ENCODE measurements at places on chromosomes 5 and 9.

GRCh38 chr5:50744776-50745175 is 78.3 kb downstream of the PARP8 start:
- DNase-seq, result no peak

DNA sequence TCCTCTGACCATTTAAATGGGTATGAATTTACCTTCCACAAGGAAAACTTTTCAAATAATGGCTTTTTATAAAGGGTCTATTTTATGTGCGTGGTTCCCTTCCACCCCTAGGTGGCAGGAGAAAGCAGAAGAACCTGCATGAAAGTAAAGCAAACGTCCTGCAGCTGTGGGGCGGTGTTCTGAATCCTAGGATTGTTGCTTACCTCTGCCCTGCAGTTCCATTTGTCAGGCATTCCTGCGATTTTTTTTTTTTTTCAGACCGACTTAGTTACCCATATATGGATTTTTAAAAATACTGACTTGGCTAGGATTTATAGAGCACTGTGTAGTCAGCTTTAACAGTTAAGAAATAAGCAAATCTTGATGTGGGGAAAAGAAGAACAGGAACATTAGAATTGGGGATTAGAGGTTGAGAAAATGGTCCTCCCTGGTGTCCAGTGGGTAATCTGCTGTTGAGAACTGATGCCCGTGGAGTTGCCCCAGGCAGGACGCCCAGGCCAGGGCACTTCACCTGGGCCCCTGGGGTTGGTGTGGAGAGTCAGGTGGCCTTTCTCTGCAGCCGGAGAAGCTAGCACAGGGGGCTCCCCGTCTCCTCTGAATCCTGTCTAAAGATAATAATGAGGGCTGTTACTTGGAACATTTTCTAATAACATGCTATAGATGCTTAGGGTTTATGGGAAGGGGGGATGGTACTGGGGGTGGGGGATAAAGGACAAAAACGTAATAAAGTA is 30.4 kb upstream of the LTC4S start:
- no peak for DNase-seq

- DNase-seq, result no peak
These were observed 125.8 kb upstream of the SLIT3 start for GRCh38 chr5:169426784-169427183.

DNA sequence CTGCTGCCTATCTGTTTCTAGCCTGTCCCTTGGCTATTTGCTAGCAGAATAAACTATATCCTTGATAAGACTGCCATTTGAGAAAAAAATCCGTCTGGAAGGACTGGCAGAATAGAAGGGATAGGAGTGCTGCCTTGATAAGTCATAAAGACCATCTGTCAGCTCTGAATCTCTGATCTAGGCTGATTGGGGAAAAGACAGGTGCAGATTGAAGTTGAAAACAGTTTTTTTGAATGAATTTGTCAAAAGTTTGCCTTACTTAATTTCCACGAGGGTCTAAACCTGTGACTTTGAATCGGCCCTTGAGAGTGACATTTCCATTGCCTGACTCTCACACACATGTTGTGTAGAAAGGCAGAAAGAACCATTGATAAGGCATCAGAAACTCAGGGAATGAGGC is 218.6 kb downstream of the MAN2A1 start:
- no peak for DNase-seq

DNA sequence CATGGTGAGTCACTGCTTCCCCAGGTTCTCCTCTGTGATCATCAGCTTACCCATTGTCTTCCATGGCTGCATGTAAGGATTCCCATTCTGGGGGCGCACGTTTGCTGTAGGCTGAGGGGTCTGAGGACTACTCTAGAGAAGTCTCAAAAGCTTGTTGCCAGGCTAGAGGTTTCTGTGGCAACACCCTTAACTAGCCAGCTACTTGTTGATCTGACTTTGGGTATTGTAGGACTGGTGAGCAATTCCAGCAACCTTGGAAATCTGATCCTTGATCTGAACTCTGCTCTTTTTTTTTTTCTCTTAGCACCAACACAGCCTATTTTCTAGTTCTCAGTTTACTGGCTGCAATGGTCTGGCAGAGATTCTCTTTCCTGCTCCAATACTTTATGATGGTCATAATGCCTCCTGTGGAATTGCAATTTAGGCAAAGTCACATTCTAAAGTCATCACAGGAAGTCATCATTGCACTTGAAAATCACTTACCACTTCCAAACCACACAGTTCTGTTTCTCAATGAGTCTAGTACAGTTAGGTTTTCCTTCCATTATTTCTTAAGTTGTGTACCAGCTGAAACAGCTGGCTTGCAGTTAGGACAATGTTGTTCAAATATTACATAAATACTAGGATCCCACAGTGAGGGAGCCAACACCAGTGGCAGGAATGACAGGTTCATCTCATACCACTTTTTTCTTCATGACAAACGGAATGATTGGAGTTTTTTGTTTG is 110.3 kb downstream of the SLC12A2 start:
- DNase-seq, result no peak

- DNase-seq, result no peak
These were observed 23.8 kb upstream of the PHF19 start for GRCh38 chr9:120900824-120901223.

DNA sequence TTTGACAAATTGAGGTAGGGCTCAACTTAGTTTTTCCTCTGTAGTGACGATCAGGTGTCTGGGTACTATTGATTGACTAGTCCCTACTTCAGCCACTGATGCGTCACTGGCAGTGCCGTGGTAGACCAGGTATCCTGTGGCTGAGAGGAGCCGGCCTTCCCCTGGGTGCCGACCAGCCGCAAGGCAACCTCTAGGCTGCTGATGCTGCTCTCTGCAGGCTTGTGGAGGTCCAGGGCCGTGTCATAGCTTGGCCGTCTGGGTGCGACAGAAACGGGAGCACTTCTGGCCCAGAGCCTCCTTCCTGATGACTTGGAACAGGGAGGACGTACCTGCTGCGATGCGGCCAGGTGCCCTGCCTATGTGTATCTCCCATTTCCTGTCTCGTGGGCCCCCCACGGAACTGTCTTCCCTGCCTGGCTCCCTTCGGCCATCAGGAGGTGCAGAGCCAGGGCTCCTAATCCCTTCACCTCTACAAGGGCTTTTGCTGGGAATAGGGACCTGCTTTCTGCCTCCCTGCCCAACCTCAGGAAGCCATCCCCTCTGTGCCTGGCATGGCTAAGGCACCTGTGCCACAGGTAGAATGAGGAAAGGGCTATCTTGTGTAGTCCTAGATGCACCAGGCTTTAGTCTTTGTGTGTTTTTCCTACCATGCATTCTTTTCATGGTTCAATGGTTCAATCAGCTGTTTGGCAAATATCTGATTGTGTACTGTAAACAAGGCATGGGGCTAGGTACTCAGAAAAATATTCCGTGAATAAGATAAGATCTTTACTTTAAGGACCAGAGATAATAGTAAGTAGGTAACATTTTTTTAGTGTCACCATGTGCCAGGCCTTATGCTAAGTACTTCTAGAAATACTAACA is 44.6 kb downstream of the MVB12B start:
- no peak for DNase-seq

- DNase-seq, result no peak
These were observed 113.7 kb upstream of the EPB41L4A start for GRCh38 chr5:112532654-112533360.

GRCh38 chr5:157596487-157596886 is 20.9 kb upstream of the ADAM19 start:
- DNase-seq, result no peak

GRCh38 chr5:9124071-9124470 is 421.8 kb downstream of the SEMA5A start:
- DNase-seq, result no peak

- peak; percentile 13 for DNase-seq
These were observed 65.2 kb upstream of the SPIN1 start for GRCh38 chr9:88322906-88323566.

- no peak for DNase-seq
These were observed 117.0 kb upstream of the GNA14 start for GRCh38 chr9:77764894-77765780.
